Anterior cingulate cortex (tissue), 58 donors: ENCODE measurements at places on chromosomes 2 and 18.

DNA sequence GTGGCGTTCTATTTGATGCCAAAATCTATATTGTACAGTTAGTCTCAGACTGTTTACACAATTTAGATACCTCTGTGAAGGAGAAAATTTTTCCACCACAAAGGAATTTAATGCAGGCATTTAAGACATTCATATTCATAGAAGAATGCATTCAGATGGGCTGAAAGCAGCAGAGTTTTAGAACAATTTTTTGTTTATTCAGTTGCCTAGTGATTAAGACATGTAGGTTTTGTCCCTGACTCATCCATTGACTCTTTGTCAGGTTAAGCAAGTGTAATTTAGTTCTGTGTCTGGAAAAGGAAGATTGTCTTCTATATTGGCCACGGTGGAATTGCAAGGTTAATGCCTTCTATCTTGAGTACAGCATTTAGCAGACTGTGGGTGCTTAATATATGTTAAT, 515.0 kb downstream of the PARD3B start:
- DNase-seq, result no peak

- no peak for DNase-seq
Measured at GRCh38 chr2:201882353-201883090, 76.2 kb downstream of the CDK15 start.

DNA sequence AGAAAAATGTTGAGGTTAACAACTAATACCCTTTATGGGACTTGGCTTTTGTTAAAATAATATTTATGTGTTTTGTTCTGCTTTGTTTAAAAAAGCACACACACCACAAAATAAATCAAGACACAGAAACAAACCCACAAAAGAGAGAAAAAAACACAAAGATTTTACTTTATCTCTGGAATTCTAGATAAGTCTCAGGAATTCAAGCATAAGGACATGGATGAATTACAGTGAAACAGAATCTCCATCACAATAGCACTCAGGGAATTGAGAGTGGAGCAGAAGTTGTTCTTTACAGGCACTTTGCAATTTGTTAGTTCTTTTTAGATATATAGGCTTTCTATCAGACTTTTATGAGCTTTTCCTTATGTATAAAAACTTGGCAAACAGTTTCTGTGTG, 360.9 kb upstream of the ZC3H15 start:
- DNase-seq, result no peak

GRCh38 chr2:136171223-136171622, 53.3 kb upstream of the CXCR4 start:
- DNase-seq, result no peak

DNA sequence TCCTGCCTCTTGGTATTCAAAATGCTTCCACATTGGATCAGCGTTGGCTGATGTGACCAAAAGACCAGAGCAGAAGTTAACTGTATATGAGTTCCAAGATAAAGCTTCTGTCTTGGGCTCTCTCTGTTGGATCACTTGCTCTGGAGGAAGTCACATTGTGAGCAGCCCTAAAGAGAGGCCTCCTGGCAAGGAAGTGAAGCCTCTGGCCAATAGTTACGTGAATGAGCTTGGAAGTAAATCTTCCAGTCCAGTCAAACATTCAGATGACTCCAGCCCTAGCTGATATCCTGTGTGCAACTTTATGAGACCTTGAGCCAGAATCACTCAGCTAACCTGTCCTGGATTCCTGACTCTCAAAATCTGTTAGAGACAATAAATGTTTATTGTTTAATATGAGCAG, 67.7 kb upstream of the CDKL4 start:
- DNase-seq, result no peak

- no peak for DNase-seq
Measured at GRCh38 chr2:242002944-242003343, 133.4 kb downstream of the RTP5 start.

DNA sequence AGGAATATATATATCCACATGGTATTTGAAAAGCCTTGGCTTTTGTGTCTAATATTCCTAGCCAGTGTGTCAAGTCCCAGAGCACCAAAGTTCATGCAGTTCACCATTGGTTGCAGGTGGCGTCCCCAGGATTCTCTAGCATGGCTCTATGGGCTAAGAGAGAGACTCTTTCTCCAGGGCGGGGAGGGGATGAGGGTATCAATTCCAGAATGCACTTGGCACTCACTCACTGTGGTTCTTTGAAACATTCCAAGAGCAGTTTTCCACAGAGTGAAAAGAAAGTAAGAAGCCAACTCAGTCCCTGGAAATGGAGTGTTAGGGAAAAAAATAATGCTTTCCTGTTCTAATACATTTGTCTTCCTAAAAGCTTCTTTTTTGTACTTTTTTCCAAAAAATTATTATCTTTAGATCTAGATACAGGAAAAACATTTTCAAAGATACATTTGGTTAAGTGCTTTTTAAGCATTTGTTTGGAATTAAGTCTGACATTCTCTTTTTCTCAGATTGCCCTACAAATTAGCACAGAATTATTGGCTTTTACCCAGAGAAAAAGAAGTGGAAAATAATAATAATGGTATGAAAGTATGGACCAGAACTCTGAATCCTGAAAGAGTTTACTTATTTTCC, 239.9 kb downstream of the PAX3 start:
- DNase-seq, result no peak

DNA sequence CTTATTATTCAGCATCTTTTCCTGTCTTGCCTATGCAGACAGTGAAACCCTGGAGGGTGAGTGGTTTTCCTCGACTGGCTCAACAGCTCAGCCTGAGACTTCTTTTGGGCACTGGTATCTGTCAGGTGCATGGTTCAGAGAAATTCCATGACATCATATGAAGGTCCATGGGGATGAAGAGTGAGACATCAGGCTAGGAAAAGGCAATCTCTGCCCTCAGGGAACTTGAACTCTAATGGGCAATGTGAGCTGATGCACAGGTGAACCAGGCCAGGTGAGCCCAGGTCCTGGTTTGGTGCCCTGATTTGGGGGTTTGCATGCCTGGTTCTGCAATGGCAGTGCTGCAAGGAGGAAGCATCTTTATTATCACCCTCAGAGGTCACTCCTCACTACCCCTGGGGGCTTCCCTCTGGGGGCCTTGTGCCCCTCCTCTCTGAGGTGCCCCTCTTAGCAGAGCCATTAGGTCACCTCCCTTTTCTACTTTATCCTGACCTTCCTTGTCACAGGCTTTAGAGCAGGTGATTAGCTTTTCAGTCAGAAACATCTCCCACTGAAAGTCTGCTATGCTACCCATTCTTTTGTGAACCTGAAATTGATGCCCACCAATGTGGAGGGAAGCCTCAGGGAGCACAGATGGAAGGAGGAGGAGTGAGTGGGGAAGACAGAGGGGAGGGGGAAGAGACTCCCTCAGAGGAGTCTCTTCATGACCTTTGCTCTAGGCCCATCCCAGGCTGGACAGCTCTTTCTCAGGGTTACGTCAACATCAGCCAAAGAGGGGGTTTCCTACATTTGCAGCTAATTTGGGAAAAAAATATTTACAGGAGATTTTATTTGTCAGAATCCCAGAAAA, 47.3 kb downstream of the MERTK start:
- no peak for DNase-seq

DNA sequence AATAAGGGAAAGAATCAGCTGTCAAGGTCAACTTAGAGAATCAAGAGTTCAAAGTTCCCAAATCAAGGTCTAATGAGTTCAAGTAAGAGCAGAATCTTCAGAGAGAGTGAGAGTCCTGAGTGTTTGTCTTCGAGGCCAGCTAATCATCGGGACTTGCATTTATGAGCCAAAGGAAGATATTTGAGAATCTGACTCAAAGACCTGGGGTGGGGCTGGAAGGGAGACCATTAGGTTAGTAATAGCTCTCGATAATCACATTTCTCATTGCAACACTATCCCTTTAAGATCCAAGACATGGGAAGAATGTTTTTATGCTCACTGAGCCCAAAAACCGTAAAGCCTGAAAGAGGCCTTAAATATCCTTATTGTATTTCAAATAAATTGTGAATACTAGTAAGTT, 72.0 kb upstream of the FSHR start:
- DNase-seq, result no peak

GRCh38 chr18:48023334-48024008, 93.0 kb upstream of the SMAD2 start:
- no peak for DNase-seq

GRCh38 chr18:79403723-79404566, 8.2 kb downstream of the NFATC1 start:
- no peak for DNase-seq

DNA sequence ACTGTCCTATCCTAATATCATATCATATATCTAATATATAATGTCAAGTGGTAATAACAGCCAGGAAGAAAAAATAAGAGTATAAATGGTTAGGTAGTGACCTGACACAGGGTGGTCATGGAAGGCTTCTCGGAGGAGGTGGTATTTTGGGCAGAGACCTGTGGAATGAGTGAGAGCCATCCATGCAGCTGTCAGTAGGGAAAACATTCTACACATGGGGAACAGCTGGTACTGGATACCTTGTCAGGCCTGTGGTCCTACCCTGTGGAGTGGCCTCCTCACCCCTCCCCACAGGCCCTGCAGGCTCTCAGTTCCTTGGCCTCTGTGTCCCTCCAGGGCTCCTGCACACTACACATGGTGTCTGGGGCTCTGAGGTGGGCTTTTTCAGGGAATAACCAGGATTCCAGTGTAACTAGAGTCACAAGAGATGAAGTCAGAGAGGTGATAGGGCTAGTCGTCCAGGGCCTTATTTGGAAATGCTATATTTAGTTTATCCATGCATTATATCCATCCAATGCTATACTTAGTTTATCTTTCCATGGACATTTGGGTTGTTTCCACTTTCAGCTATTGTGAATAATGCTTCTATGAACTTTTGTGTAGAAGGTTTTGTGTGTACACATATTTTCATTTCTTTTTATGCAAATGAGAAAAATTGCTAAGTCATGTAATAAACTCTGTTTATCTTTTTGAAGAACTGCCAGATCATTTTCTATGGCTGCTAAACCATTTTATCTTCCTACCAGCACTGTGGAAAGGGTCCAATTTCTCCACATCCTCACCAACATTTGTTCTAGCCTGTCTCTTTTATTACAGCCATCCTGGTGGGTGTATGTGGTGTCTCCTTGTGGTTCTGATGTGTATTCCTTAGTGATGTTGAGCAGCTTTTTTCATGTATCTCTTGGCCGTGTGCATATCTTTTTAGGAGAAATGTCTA, 75.6 kb downstream of the TPGS2 start:
- DNase-seq, result no peak

DNA sequence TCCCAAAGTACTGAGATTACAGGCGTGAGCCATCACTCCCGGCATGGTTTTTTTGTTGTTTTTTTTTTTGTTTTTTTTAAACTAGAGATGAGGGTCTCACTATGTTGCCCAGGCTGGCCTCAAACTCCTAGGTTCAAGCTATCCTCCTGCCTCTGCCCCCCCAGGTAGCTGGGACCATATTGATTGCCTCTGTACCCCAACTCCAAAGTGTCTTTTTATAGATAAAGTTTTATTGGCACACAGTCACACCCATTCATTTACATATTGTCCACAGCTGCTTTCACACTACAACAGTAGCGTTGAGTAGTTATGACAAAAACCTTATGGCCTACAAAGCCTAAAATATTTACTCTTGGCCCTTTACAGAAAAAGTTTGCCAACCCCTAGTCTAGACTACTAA, 45.2 kb upstream of the SP5 start:
- no peak for DNase-seq

DNA sequence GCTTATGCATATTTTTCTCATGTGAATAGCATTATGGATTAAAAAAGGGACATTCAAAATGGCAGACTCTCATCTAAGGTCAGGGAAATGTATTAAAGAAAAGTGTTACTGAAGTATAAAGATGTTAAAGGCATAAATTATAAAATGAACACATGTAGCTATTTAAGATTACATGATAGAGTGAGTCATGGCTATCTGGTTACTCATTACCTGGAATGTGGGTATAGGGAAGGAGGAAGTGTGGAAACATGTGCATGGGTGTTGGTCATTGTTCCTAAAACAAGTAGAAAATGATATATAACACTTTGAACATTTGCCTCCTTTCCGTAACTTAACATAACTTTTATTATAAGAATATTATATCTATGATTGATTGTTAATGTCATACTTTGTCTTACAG, 66.4 kb downstream of the MYO1B start:
- DNase-seq, result no peak

DNA sequence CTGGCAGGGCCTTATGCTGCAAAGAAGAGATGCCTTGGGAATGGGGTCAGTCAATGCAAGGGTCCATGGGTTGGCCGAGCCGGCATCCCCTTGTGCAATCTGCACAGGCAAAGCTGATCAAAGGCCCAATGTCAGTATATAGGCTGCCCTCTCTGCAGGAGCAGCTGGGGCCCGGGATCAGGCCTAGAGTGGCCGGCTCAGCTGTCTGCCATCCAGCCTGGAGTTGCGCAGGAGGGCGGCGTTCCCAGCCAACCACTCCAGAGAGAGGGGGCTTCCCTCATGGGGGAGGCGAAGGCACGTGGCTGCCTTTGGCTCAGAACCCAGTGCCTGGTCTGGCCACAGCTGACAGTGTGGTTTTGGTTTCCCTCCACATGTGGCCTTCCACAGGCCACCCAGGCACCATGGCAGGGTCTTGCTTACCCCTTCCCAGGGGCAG, 3.9 kb downstream of the INPP5D start:
- no peak for DNase-seq

DNA sequence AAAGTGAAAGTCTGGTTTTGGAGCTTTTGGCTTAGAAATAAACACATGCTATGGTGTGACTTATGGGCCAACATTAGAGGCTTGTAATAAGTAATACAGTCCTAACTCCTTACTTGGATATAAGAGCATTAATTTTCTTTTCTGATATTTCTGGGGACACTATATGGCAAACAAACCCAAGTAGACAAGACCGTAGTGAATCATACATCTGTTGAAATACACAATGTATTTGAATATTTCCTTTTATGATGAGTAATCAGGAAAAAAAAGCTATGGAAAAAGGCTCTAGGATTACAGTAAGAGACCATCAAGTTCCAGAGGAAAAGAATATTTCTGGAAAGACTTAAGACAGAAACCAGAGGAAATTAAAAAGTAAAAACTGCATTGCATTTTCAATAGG, 146.0 kb upstream of the CYP26B1 start:
- DNase-seq, result no peak

GRCh38 chr18:74268933-74269620, 22.7 kb downstream of the CYB5A start:
- DNase-seq, result no peak

DNA sequence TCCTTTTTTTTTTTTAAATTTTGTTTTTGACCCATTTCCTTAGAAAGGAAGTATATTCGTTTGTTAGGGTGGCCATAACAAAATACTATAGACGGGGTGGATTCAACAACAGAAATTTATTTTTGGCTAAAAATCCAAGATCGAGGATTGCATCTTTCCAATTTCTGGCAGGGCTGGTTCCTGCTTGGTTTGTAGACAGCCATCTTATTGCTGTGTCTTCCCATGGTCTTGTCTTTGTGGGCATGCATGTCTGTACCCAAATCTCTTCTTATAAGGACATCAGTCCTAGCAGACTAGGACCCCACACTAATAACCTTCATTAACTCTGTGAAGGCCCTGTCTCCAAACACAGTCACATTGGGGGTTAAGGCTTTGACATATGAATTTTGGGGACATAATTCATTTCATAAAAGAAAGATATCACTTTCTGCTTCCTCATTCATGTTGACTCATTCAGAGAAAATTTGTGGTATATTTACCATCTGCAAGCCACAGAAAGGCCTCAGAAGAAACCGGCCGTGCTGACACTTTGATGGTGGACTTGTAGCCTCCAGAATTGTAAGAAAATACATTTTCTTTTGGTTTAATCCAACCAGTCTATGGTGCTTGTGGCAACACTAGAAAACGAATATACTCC, 262.1 kb downstream of the LPIN1 start:
- no peak for DNase-seq

- DNase-seq, result no peak
Measured at GRCh38 chr2:197803033-197803444, 1.4 kb upstream of the PLCL1 start.

GRCh38 chr2:240464514-240465241, 29.2 kb downstream of the GPC1 start:
- no peak for DNase-seq
